Fibroblast of villous mesenchyme (primary cell): ENCODE measurements at places on chromosomes 6 and 20. TPM values are rescaled to one million over a fixed set of nuclear protein-coding genes. Genes with fewer than 3 reads are reported as not detected.
A peak's percentile ranks its signal among the peaks of the same experiment; 100 is the strongest.

Gene LST1
- not detected in 2 replicates for total RNA-seq

Gene HM13
- total RNA-seq: 70.5 and 91.1 TPM in 2 replicates

Gene C20orf141
- total RNA-seq: 0.32 TPM in 1 of 2 replicates, not detected in the other

DNA sequence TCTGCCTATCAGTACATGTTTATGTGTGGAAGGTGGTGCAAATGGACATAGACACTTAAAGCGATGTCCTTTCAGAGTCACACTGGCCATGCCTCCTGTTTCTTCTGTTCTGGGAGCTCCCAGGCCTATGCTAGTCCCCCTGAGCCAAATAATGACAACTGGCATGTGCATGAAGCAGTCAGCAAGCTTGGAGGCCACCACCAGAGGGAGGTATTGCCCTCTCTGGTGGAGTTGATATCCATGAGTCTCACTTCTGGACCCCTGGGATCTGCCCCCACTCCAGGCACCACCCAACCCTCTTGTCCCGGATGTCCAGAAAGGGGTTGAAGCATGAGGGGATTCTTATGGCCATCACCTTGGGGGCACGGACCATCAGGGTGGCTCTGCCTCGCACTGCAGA lies 172.2 kb downstream of the AIG1 start:
- DNase-seq: peak; percentile 38

DNA sequence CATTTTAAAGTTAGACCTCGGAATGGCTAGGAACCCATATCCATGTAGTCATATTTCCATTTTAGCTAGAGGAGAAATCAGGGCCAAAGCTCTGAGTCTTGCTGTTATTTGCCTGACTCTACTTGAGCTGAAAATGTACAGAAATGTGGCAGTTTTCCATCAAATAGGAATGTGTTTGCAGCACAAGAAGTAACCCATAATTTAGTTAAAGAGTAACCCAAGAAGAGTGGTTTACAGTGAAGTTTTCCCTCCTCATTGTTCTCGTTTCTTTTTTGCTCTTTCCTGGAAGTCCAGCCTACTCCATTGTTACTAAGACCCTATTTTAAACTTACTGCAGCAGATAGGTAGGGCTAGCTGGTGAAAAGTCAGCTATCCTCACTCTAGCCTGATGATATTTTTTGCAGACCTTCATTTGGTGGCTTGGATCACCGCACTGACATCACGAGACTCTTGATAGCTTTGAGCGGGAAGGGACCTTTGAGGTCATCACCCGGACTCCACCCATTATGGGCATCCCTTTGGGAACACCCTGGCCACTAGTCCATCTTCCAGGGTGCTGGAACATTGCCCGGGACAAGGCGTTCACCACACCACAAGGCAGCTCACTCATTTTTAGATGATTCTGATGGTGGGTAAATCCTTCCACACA lies 28.0 kb upstream of the ADGRF5 start:
- DNase-seq: no peak

DNA sequence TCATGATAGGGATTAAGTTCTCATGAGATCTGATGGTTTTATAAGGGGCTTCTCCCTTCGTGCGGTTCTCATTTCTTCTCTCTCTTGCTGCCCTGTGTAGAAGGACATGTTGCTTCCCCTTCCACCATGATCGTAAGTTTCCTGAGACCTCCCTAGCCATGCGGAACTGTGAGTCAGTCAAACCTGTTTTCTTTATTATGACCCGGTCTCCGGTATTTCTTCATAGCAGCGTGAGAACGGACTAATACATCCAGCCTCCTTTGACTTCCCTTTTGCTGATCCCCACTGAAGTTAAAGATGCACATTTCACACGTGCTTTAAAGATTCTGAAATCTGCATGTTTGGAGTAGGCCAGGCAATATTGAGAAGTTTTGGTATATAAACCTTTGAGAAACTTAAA lies 543.1 kb downstream of the PRKN start:
- DNase-seq: no peak
